Activated T-helper 1 cell treated with anti-CD3 and anti-CD28 coated beads, Interleukin-2, amount 50 U/mL, for 16 hours (primary cell): ENCODE measurements at places on chromosomes 13 and 19.
A peak's percentile ranks its signal among the peaks of the same experiment; 100 is the strongest.

DNA sequence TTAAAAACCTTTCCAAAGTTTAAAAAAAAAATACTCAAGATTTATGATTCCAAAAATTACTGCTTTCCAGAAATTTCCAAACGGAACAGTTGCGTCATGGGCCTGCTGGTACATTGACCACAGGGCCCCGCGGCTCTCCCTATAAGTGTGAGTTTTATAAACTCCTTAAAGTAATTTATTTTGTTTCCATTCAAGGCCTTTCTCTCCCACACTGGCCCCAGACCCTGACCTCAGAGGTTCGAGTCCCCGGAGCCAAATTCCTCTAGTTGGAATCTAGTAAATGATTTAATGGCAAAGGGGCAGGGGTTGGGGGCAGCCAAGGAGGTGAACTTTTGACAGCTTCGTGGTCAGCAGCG lies 97.5 kb downstream of the INSR start:
- DNase-seq, result no peak

GRCh38 chr19:14505488-14506239 lies 9.7 kb upstream of the GIPC1 start:
- DNase-seq, result peak; percentile 48

GRCh38 chr19:45902651-45903625 lies 525 bp upstream of the MYPOP start:
- DNase-seq, result peak; percentile 100

DNA sequence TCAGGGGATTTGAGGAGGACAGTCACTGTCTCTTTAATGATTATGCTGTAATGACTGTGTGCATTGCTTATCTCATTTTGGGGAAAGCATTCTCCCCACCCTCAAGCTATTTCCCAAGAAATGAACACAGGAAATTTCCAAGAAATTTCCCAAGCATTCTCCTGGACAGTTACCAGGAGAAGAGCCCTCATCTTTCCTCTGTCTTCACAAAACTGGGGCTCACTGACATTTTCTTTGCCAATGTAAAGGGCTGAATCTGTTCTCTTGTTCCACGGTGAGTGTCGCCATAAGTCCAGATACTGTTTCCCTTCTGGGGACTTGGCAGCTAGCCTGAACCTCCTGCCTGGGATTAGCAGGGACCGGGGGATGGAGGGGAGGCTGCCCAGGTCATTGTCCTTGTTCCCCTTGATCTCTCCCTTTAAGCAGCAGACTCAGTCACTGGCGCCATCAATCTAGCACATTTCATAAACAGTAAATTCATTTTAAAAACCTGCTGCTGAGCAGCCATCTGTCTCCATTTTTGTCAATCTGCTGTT lies 172.8 kb downstream of the DNAJC15 start:
- no peak for DNase-seq

DNA sequence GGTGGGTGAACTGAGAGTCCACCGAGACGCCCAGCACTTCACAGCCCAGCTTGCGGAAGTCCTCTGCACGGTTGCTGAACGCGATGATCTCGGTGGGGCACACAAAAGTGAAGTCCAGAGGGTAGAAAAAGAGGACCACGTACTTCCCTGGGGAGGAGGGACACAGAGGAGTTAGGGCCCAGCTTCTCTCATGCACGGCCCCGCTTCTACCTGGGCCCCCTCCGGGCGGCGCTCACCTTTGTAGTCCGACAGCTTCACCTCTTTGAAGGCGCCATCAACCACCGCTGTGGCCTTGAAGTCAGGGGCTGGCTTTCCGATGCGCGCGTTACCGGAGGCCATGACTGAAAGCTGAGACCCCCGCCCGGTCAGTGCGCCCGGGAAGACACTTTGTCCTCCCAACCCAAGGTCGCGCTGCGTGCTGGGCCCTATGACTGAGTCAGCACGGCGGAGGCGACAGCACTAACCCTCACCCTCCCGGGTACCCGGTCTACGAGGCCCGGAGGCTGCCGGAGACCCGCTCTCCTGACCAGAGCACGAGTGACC lies 606 bp downstream of the PRDX2 start:
- DNase-seq, result no peak

DNA sequence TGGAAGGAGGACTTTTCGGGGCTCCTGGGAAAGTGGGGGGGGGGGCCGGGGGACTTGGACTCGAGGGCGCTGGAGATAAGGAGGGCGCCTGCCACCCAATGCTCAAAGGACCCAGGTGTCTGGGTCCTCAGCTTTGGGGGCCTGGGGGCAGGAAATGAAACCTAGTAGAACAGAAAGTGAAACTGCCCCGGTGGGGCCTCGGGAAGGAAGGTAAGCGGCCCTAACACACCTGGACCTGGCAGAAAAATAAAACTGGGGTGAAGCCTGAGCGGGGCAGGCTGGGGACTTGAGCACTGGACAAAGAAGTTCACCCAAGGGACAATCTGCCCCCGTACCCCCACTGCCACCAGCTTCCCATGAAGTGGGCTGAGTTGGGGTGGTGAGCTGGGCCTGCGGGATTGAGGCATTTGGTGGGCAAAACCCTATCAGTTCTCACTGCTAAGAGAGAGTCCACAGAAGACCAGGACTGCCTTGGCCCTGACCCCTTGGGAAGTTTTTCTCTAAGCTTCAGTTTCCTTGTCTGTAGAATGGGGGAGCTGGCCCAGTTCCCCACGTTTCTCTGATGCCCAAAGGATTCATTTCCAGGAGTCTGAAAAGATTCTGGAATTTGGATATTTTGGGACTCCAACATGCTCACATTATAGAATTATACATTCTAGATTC lies 2.3 kb downstream of the PRKD2 start:
- DNase-seq, result peak; percentile 22

GRCh38 chr13:98004107-98004506 lies 50.6 kb downstream of the IPO5 start:
- DNase-seq, result no peak

DNA sequence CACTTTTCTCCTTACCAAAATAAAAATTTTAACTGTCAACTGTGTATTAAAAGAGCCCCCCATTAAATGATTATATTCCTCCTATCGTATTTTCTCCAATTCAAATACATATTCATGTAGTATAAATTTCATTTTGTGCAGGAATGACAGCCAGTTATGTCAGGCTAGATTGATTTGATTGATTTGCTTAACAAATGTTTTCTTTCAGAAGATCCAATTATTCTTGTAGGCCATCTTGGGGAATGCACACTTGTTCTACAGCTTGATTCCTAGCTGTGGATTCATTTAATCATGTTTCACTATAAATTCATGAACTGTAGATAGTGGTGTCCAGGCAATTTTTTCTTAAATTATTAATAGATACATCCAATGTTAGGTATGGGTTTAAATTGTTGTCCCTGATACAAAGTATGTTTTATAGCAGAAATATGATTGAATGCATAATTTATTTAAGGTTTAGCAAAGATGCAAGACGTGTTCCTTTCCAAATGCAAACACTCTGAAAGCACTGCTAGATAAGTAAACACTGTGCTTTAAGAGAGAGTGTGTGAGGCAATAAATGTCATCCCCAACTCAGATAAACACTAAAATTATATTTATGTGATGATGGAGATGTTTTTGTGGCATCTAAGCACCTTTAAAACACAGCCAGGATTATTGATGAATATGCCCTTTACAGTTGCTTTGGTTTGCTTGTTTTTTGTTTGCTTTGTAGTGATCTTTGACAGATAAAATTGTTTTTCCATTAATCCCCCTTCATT lies 531.1 kb downstream of the DCT start:
- no peak for DNase-seq

GRCh38 chr13:63327584-63327983 lies 1911.9 kb upstream of the PCDH20 start:
- no peak for DNase-seq

DNA sequence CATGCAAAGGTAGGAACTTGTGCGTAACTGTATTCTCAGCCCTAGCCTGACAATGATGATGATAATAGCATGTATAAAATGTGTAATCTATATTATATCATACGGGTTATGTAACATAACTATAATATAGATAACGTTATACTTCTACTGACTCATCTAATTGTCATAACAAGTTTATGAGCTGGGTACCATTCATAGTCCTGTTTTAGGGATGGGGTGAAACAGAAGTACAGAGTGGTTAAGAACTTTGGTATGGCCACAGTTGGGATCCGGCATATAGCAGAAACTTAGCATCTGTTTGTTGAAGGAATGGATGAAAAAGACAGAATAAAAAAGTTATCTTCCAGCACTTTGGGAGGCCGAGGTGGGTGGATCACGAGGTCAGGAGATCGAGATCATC lies 5.2 kb downstream of the CTU1 start:
- DNase-seq, result no peak

- DNase-seq, result no peak
Measured at GRCh38 chr13:93476175-93476574, 249.6 kb downstream of the GPC6 start.

DNA sequence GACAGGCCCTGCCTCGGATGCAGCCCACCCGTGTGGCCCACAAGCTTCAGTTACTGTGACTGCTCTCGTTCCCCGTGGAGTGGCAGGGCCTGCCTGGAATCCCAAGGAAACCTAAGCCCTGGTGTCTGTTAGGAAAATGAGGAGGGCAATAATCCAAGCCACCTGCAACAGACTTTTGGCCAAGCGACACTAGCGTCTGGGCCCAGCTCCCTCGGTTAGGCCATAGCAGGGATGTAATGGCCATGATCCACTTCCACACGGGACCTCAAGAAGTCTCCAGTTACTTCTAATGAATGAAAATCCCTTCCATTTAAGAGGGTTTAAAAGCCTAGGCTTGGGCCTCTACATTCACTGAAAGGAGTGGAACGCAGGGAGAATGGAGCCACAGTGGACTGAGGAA lies 8.9 kb downstream of the ZC3H4 start:
- DNase-seq, result no peak

DNA sequence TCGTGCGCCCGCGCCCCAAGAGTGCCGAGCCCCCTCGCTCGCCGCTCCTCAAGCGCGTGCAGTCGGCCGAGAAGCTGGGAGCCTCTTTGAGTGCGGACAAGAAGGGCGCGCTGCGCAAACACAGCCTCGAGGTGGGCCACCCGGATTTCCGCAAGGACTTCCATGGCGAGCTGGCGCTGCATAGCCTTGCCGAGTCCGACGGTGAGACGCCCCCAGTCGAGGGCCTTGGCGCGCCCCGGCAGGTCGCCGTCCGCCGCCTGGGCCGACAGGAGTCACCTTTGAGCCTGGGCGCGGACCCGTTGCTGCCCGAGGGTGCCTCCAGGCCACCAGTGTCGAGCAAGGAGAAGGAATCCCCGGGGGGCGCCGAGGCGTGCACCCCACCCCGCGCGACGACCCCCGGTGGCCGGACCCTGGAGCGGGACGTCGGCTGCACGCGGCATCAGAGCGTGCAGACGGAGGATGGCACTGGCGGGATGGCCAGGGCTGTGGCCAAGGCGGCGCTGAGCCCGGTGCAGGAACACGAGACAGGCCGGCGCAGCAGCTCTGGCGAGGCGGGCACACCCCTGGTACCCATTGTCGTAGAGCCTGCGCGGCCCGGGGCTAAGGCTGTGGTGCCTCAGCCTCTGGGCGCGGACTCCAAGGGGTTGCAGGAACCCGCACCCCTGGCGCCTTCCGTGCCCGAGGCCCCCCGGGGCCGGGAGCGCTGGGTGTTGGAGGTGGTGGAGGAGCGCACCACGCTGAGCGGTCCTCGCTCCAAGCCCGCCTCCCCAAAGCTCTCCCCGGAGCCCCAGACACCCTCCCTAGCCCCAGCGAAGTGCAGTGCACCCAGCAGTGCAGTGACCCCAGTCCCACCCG lies 7.1 kb downstream of the DNASE2 start:
- DNase-seq, result no peak

DNA sequence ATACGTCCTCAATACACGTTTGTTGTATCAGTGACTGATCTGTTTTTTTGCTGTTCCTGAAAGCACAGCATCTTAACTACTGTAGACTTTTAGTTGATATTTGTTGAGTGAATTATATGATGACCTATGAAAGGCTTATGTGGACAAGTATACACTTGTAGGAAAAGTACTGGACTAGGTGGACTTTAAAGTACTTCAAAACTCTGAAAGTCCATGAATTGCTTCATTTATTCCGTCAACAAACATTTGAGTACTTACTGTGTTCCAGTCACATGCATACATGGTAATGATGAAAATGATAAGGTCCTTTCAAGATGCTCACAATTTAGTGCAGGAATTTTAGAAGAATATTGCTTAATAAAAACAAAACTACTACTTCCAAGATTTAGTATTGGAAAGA lies 3.1 kb downstream of the WDFY2 start:
- no peak for DNase-seq

DNA sequence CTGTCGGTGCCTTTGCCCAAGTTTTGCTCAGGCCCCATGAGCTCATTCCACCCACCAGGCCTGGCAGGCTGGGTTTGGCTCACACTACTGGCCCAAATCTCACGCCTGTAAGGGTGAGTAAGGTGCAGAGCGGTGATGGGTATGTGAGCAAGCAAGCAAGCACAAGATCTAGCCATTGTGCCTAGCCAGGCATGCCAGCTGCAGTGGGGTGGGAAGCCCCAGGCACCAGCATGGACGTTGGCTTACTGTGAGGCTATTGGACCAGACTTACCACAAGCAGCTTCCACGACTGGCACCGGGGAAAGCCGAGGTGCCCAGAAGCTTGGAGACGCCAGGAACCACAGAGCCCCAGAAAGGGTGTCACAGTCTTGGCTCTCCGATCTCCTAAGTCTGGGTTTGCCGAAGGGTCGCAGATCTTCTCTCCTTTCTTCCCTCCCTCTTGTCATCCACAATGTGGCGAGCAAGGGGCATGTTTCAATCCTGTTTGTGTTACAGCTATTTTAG lies 2659.4 kb upstream of the PCDH20 start:
- no peak for DNase-seq

DNA sequence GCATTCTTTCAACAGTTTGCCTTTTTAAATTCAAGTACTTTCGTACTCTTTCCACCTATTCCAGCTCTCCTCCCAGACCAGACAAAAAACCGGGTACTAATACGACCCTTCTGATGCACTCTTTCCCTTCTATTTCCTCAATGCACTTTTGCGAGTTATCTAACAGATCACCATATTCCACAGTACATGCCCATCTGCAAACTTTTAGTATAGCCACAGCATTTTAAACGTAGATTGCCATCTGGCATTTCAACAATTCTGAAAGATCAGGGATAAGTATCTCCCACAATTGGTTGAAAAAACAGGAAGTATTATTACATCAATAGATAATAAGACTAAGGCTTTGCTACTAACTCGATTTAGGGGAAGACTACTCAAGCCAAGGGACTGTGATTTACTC lies 31.5 kb downstream of the RBM26 start:
- no peak for DNase-seq

GRCh38 chr13:71290963-71291841 lies 575.8 kb downstream of the DACH1 start:
- no peak for DNase-seq

GRCh38 chr13:59447846-59448620 lies 715.7 kb downstream of the DIAPH3 start:
- no peak for DNase-seq

GRCh38 chr13:76965759-76966421 lies 17.6 kb downstream of the ACOD1 start:
- no peak for DNase-seq

DNA sequence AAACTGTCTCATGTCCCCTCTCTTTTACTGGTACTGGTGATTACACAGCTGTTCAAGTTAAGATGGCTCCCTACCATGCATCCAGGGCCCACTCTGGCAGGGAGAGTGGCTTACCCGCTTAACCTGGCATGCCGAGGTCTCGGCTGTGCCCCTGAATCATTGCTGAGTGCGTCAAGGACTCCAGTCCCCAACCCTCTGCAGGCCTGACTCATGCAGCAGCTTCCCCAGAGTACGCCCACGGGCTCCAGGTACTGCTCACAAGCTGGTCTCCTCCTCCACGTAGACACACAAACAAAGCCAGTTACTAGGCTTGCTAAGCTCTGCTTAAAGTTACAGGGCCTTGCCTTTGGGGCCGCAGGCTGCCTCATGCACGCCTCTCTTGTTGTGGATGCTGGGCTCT lies 447.4 kb downstream of the COG6 start:
- peak; percentile 72 for DNase-seq
